ENCODE measurements at places on chromosomes 1 and 21.

GRCh38 chr1:219503604-219504003, 109.3 kb downstream of the ZC3H11B start:
- DNase-seq: no peak

DNA sequence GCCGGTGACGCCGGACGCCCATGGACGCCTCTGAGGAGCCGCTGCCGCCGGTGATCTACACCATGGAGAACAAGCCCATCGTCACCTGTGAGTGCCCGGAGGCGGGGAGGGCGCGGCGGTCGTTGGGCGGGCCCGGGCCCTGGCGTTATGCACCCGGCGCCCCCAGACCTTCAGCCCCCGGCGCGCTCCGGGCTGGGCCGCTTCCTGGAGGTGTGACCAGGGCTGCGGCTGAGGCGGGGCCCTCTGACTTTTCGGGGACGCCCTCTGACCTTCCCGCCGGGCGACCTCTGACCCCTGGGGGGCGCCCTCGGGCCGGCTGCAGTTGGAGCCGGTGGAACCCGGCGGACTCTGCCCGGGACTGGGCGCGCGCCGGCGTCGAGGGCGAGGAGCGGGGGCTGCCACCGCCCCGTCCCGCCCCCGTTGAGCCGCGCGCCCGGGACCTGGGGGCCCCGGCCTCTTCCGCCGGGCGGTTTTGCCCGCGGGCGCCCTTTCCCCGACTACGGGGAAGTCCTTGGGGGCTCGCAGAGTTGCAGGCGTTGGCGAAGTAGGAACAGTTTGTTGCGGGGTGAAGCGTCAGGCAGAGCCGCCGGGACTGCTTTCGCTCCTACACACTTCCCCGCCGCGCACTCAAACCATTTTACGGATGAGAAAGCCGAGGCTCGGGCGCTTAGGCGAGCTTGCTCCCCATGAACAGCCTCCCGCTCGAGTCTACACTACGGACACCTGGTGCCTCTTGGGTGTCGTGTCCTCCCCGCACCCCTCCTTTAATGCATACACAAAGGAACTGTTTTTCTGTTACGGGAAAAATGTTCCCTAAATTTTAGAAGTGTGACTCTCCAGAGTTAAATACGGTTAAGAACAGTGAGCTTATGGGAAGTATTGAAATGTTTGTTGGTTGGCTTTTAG, 618 bp downstream of the TRAPPC10 start:
- DNase-seq: no peak

DNA sequence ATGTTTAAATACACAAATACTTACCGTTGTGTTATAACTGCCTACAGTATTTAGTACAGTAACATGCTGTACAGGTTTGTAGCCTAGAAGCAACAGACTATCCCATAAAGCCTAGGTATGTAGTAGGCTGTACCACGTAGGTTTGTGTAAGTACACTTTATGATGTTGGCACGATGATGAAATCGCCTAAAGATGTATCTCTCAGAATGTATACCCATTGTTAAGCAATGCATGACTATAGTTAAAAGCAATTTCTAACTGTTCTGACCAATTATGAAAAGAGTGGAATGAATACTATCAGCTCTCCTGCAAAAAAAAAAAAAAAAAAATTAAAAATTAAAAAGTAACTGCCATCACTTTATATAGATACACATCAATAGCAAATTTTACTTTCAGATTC, 11.4 kb downstream of the HP1BP3 start:
- DNase-seq: no peak

- no peak for DNase-seq
Observed at GRCh38 chr1:2604156-2604843, 17.7 kb downstream of the PRXL2B start.

- DNase-seq: no peak
Observed at GRCh38 chr1:241939798-241940197, 17.8 kb upstream of the BECN2 start.

- peak; percentile 43 for DNase-seq
Observed at GRCh38 chr1:159071970-159072582, 4.5 kb downstream of the AIM2 start.

DNA sequence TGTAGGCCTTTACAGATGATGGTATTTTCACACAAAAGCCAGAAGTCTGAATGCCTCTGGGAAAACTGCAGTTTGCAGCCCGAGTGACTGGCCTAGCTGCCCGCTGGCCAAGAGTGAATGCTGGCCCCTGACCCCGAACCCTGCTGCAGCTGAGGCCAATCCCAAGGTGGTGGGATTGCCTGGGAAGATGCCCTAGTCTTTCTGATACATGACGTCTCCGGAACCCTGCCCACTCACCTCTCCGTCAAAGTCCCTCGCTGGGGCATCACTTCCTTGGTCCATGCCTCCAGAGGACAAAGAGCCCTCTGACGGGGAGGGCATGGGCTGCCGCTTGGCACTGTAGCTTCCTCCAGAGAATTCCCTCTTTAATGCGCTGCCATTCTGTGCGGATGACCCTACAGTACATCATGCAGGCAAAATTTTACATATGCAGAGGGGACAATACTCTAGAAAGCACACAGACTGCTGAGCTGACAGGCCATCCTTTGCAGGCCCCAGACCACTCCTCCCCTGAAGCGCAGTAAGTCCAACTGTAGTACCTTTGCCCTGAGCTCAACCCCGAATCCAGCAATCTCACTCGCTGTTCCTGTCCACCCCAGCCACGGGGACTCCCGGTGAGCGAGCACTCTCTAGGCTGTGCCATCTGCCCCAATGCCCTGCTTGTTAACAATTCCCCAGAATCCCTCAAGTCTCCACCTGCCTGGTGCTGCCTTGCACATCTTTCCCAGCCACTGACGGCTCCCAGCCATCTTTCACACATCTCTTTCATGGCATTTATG, 54.7 kb downstream of the COQ8A start:
- no peak for DNase-seq

DNA sequence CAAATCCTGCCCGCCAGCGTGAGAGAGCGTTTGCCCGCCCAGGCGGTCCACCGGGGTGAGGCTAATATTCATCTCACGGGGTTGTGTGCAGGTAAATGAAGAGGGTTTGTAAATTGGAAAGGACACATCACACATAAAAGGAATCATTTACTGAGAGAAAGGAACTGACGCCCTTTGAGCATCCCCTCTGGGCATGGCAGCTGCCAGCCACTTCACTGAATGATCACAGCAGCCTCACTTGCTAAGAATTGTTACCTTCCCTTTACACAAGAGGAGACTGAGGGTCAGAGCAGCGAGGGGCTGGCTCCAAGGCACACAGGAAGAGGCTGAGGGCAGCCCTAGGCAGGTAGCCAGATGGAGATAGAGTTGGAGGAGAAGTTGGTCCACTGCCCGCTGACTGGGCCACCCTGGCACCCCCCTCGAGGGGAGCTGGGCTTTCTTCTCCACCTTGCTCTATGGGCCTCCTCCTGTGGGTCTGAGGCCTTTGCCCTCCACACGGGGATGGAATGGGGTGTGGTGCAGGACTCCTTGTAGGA, 96.0 kb downstream of the FOXD2 start:
- DNase-seq: no peak

DNA sequence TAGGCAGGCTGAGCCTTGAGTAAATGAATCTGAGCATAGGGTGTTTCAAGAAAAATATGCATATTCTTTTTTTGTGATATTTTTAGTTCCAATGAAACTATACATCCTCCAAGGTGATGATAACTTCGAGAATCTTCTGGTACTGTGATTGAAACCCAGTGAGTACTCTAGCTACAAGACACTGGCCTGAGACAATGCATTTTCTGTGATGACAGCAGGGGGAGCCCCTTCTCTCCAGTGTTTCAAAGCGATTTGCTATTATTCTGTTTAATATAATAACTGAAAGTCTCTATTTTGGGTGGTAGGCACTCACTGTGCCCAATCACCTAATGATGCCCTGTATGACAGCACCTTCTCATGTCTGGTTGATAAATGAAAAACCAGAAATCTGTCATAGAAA, 12.1 kb downstream of the IRF2BP2 start:
- DNase-seq: no peak

GRCh38 chr1:92504291-92505014, 17.7 kb upstream of the GFI1 start:
- DNase-seq: no peak

DNA sequence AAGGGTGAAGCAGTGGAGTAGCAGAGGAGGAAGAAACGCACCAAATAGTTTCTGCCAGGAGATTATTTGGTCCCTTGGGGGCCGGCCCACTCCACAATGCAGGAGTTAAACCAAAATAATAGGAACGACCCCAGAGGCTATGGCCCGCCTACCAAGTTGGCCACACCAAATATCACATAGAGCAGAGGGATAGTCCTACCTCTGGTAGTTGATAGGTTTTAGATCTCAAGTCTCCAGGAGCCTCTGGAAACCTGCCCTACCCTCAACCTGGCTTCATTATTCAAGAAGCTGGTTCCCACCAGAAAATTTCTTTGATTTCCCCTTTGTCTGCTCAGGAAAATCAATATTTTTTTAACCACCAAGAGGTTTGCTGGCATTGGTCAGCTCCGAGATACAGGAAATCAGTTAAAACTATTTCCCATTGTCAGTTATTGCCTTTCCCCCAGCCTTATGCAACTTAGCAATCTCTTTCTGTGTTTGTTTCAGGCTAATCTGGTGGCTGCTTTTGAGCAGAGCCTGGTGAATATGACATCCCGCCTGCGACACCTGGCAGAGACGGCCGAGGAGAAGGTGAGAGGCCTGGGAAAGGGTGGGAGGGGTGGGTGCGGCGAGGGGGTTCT, 35.5 kb upstream of the IPO9 start:
- no peak for DNase-seq

- DNase-seq: peak; percentile 29
Observed at GRCh38 chr21:34582506-34583150, 32.3 kb downstream of the RCAN1 start.

GRCh38 chr1:53738205-53739108, 507 bp downstream of the GLIS1 start:
- DNase-seq: no peak

- DNase-seq: no peak
Observed at GRCh38 chr1:183630748-183631147, 4.8 kb downstream of the ARPC5 start.

DNA sequence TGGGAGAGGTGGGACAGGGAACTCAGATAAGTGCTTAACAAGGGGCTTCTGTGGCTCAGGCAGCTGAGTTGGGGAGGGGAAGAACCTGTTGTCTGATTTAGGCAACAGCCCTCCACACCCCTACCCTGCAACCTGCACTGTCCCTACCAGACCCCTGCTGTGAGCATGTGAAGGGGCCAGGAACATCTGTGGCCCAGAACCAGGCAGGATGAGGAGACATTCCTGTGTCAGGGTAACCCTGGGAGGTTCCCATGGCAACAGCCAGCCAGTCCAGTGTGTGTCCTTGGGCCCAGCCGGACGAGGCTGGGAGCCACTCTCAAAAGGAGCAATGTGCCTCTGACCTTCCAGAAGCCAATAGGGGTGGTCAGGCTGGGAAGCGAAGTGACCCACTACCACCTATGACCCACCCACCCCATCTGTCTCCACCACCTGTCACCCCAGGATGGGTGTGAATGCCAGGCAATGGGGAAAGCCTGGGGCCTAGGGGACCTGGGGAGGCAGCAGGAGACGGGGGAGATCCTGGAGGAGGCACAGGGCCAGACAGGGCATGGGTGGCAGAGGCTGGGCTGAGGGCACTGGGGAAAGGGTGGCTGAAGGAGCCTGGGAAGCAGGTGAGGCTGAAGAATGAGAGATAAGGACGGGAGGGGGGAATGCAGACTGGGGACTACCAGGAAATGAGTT, 5.0 kb upstream of the PMVK start:
- no peak for DNase-seq

- DNase-seq: no peak
Observed at GRCh38 chr1:244850896-244851295, 13.4 kb downstream of the HNRNPU start.

DNA sequence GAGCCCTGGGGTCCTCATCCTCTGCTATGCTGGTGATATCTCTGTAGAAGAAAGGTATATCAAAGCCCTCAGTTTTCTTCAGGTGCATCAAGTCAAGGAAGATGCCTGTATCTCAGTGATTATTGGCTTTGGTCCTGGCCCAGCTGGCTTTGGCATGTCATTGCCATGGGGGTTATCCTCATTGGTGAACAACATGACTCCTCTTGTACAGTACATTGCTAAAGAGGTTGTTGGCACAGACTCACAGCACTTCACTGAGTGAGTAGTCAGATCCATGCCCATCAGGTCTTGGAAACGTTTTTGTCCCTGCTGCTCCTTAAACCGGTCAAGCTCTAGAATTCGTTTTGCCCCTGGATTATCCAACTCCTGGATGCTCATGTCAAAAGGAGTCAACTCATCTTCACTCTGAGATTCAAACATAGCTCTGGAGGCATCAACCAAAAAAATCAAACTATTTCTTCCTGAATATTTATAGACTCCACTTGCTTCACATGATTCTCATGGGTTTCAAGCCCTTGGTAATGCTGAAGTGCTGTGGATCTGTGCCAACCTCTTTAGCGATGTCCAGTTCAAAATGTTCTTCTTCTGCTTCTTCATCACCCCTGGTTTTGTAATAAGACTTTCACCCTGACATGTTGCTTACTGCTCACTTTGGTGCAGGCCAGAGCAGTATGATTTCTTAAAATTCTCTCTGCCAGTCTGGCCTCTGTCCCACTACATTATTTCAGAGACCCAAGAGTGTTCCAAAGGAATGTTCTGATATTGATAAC, 43.0 kb upstream of the RAB3GAP2 start:
- DNase-seq: no peak

DNA sequence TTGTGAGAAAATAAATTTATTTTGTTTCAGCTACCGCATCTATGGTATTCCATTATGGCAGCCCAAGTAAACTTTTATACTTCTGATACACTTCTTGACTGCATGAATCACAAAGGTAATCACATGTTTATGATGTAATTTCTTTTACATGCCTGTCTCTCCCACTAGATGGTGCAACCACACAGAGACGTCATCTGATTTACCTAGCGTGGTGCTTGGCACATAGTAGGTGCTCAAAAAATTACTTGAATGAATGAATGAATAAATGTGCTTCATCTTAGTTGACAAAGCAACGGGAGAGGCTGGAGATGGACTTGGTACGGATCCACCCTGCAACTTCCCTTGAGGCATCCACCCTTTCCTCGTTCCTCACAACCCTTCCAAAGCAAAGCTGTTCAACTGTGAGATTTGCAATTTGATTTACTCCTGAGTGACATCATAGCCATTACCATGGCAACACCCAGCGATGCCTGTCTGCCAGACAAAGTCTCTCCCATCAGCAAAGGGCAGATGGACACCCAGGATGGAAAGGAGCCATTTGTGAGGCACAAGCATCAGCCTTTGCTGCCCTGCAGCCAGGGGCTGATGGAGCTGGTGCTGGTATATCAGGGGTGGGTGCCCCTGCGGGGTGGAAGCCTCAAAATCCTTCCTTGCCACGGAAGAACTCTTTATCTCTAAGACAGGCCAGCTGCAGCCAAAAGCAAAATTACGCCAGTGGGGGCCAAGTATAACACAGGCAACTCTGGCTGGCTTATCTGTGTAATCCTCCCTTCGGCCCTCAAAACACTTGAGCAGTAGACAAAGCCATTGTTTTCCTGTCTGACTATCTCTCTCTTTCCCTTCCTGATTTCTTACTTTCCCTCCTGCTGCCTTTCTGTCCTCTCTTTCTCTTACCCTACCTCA, 18.9 kb upstream of the VWA5B1 start:
- no peak for DNase-seq

DNA sequence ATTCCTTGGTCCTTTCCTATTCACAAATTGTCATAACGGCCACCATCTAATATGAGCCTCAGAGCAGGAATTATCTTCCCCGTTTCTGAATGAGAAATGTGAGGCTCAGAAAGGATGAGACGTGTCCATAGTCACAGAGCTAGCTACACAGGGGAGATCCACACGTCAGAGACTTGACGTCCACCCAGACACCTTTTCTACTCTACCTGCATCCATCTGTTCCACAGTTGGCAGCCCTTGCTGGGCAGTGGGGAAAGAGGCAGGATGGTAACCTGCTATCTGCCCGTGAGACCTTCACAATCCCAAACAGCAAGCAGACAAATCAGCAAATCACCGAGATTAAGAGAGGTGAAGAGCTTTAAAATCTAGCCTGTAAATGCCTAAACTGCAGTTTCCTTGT, 8.4 kb downstream of the RIMS3 start:
- DNase-seq: no peak

Measured in right renal pelvis (tissue), 4 donors.